Fibroblast of the conjunctiva (primary cell): ENCODE measurements at places on chromosomes 3 and 15.
A peak's percentile ranks its signal among the peaks of the same experiment; 100 is the strongest.

DNA sequence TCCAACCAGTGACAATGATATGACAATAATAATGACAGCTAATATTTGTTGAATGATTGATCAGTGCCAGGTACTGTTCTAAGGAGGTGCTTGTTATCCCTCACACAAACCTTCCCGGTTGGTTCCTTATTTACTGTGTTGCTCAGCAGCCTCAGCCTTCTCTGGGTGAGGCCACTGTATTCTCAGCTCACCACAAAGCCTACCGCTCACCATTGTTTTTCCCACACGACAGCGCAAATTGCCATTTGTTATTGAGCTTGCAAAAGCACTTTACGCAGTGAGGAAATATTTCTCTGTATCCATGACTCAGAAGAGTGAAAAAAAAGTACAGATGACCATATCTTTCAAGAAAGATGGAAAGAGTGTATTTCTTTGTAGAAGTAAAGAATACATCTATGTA, 49.5 kb upstream of the PDZRN3 start:
- no peak for DNase-seq

DNA sequence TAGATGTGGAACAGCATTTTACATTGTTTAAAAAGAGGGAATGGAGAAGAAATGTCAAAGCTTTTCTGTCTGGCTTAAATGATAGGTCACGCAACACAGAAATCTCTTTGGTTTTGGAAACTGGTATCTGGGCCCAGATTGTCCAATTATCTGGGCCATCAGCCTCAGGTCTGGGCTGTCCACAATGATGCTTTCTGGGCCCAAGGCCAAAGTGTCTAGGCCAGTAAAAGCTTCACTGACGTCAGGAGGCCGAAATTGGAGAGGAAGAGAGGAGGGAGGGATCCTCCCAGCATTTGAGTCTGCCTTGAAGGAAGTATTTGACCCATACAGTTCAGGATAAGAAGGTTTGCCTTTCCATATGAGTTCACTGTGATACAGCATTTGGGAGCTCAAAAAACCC, 60.7 kb upstream of the ALDH1A3 start:
- peak; percentile 40 for DNase-seq

GRCh38 chr3:65742914-65743313, 295.8 kb downstream of the MAGI1 start:
- DNase-seq, result no peak

- DNase-seq, result no peak
Measured at GRCh38 chr3:117820658-117821299, 1111.2 kb downstream of the TUSC7 start.

GRCh38 chr3:154926721-154927120, 153.4 kb upstream of the MME start:
- peak; percentile 24 for DNase-seq

DNA sequence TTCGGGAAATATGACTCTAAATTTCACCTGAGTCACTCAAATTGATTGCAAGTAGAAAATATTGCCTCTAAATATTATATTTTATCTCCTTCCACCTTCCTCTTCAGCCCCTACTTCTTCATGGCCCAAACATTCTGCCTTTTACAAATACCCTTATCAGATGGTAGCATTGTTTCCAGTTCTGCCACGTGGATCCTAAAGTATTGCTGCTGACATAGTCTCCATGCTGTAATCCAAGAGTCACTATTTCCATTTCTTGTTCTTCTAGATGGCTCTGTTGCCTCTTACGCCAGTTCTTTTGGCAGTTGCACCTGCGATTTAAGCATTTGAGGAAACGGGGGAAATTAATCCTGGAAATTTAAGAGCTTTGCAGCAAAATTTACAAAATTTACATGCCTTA, 13.6 kb downstream of the LMOD3 start:
- DNase-seq, result no peak

GRCh38 chr3:4233488-4233887, 69.7 kb upstream of the SETMAR start:
- DNase-seq, result no peak

DNA sequence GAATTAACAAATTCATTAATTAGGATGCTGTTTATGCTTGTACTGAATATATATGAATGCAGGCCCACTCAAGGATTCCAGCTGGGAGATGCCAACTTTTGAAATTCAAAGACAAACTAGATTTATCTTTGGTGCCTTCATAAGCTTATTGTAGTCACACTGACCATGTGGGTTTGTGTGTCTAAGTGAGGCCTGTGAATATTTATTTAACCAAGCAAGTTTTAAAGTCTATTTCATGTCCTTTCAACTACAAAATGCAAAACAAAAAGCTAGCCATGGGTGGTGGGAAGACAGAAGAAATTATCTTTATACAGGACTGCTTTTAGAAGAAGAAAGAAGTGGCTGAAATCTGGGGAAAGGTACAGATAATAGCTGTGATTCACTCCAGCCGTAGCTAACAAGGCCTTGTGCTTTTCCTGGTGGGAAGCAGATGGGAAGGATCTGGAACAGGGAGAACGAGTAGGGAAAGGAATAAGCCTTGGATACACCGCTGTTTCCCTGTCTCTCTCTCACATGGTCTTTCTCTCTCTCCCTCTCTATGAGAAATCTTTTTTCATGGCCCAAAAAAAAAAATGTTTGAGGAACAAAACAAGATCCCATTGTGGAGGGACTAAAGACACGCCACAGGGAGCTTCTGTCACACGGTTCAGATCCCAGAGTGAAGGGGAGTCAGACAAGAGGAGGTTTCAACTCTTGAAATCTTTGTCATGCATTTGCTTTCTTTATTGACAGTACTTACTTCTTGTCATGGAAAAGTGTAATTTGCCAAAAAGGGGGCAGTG, 225.5 kb downstream of the RORA start:
- no peak for DNase-seq

DNA sequence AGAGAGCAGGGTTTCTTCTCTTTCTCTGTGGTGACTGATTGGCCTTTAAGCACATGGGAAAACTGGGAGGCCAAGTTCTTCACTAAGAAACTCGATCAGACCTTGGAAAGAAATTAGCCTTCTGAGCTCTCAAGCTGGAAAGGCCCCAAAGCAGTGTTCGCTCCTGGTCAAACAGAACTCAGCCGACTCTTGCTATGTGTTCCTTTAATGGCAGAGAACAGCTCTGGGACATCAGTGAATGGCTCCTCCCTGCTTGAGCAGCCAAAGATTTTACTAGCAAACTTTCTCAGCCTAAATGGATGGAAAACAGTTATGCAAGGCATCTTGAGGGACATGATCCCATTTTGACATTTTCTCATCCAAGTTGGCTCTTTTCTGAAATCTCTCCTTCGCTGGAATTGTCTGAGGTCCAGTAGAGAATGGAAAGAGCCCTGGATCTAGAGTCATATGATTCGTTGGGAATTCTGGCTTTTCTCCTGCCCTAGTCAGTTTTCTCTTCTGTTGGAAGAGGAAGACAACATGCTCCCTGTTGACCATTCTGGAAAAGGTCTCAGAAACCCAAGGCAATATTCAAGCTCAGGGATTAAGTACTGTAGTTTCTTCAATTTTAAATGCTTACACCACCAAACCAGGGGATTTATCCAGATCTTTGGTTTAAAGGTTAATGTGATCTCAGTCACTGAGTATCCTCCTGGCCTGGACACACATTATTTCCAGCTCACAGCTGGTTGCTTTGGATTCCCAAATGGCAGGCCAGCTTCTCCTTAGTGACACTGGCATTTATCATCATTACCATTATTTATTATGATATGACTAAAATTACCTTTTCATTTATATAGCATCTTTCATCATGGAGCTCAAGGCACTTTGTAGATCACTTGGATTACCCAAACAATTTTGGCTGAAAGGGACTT, 319.6 kb downstream of the AGBL1 start:
- no peak for DNase-seq

DNA sequence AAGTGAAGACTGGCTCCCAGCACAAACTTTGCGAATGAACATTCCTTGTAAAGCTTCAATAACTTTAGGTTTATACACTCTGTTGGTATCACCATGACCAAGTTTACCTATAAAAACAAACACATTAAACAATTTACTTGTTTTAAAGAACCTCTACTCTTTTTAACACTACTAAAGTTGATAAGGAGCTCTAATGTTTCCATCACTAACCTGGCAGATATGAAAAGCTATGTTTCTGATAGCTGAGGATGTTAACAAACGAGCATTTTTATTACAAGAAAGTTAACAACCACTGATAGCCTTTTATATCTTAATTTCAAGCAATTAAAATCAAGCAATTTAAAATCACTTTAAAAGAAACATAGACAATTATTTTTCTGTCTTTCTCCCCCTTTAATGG, 80.8 kb downstream of the HERC1 start:
- no peak for DNase-seq

- no peak for DNase-seq
Measured at GRCh38 chr3:187743195-187744141, 1.8 kb downstream of the BCL6 start.

GRCh38 chr3:152682477-152682876, 152.5 kb upstream of the P2RY1 start:
- DNase-seq, result no peak

DNA sequence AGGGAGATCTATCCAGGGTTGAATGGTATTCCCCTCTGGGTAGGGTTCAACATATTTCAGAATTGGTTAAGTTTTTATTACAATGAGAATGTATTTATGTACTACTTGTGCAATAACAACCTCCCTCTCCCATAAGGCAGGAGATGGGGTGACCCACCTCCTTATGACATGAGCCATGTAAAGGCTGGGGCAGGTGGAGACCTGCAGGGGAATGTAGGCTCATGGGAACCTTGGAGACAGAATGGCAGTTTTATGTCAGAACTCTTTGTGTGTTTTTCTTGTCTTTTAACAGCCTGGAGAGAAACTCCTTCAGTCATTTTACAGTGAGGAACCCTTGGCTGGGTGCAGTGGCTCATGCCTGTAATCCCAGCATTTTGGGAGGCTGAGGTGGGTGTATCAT, 24.6 kb upstream of the INSYN1 start:
- no peak for DNase-seq
